Breast epithelium (tissue), 4 donors: ENCODE measurements at places on chromosomes 7 and 10. TPM values are rescaled to one million over a fixed set of nuclear protein-coding genes. Genes with fewer than 3 reads are reported as not detected.
A peak's percentile ranks its signal among the peaks of the same experiment; 100 is the strongest.

Gene NRCAM
- total RNA-seq, result 62.4 TPM

Gene FOXI2
- total RNA-seq, result not detected

Gene ATG9B
- not detected for total RNA-seq

Gene LIPJ
- total RNA-seq, result 0.33 TPM

Gene LDB3
- total RNA-seq, result 2.9 TPM

Gene CTNNA3
- total RNA-seq, result 0.59 TPM

Gene SPDYE6
- total RNA-seq, result 0.33 TPM

Gene MEIG1
- not detected for total RNA-seq

Gene NODAL
- total RNA-seq, result not detected

Gene CDK1
- 0.98 TPM for total RNA-seq

Gene MRPS24
- total RNA-seq, result 86.1 TPM

Gene TAF5
- 7.0 TPM for total RNA-seq

GRCh38 chr10:67603086-67603485 lies 92.9 kb downstream of the CTNNA3 start:
- DNase-seq, result no peak

- DNase-seq, result no peak
Observed at GRCh38 chr10:110647136-110647430, 2.9 kb downstream of the RBM20 start.

- DNase-seq, result no peak
Observed at GRCh38 chr7:94654783-94655125, 1.2 kb downstream of the SGCE start.

- DNase-seq, result no peak
Observed at GRCh38 chr10:130763491-130763890, 548.0 kb downstream of the TCERG1L start.

GRCh38 chr7:150988230-150989226 lies 2.3 kb upstream of the NOS3 start:
- no peak for DNase-seq

DNA sequence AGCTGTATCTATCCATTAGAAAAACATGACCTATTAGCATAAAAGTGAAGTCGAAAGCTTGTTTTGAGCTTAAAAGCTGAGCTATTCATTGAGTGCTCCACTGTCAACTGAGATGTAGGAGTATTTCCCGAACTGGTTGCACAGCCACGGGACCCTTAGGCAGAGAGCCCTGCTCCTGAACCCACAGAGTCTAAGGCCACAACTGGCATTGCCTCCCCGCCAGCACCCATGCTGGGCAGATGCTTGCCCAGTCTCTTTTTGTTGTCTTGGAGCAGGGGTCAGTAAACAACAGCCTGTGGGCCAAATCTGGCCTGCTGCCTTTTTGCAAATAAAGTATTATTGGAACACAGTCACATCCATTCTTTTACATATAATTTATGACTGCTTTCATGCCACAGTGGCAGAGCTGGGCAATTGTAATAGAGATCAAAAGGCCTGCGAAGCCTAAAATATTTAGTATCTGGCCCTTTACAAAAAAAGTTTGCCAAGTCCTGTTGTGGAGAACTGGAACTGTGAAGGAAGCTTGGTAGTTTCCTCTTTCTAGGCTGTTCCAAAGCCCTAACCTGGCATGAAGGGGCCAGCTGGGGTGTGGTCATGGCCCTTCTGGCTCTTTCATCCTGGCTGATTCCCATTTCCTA lies 58.4 kb upstream of the WAPL start:
- DNase-seq, result no peak

GRCh38 chr10:63692220-63692896 lies 171.2 kb downstream of the REEP3 start:
- DNase-seq, result no peak

DNA sequence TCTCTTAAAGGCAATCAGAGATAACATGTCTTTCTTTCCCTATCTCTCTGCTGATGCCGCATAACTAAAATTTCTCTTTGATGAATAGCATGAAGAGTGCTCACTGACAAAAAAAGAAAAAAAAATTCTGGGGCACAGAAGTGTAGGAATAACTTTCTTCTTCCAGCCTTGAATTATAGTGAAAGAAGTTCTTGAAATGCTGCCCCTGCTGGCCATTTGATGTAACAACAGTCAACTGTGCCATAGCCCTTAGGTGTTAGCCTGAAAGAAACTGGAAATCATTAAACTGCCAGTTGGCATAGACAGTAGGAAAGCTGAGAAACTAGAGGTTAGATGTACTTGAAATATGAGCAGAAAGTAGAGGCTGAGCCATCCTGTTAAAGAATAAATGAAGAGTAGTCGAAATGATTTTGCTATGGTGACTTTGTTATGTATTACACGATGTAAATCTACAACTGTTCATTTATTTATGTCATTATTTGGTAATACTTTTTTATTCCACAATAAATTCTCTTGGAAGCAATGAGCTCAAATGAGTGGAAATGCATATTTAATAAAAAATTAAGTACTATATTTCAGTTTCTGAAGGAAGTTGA lies 48.3 kb upstream of the FAM171A1 start:
- no peak for DNase-seq

GRCh38 chr10:11616021-11616420 lies 4.6 kb upstream of the USP6NL start:
- DNase-seq, result no peak

DNA sequence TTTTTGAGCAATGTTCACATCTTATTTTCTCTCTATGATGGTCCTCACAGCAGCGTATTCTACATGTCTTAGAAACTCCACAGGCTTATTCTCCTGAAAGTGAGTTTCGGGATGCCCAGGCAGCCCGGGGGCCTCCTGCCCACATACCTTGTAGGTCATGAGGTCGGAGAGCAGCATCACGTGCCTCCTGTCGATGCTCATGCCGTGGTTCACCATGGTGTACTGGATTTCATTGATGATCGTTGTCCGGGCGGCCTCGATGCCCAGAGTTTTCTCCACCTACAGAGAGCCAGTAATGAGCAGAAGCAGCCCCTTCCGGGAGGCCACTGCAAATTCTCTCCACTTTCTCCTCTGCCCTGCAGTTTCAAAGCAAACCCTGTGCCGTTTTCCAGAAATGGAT lies 48.0 kb downstream of the POLR3A start:
- no peak for DNase-seq

DNA sequence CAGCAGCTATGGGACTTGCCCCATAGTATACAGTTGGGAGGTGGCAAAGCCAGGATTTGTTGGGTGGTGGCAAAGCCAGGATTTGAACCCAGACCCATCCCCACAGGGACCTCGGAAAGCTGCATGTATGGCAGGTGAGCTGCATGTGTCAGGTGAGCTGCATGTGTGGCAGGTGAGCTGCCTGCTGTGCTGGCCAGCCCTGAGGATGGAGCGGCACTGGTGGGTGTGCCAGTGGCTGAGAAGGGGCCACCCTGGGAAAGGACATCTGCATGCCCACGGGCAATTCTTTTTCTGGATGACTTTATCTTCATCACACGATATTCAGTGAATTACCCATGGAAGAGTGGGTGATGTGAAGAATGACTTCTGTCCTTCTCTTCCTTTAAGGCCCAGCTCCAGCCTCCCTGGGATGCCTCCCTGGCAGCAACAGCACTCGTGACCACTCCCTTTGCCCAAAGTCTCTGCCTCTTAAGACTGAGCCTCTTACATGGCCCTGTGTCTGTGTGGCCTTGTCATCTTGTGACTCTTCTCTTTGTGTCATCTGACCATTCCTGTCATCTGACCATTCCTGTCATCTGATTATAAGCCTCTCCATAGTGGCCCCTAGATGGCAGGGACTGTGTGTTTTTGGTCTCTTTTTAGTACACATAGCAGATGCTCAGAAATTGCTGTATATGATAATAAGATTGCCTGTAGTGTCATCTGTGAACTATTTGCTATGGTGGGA lies 25.0 kb downstream of the CLEC2L start:
- no peak for DNase-seq

DNA sequence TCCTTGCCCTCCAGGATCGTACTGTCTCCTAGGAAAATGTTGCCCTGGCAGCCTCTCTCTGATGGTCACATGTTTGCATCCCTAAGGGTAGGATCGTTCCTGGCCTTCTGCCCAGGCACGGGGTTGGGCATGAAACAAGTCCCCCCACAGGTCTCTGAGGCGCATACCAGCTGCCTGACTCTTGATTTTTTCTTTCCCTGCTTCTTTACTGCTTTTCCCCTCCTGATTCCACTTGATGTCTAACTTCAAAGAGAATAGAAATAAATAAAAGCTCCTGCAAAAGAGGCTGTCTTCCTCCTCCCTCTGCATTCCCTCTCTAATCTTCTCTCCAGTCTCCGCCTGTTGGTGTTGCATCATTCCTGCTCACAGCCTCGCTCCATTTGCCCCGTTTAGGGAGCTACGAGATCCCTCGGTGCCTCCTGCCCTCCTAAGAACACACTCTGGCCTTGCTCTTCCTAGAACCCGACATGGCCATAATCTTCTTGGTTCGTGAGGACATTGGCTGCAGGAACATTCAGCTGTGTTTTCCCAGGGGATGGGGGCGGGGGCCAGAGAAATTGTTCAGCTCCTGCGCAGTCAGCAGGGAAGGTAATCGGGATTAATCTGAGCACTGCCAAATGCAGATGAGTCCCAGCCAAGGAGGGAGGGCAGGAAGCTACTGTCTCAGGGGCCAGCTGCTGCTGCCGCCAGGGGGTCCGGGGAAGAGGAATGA lies 26.0 kb downstream of the LEP start:
- peak; percentile 93 for DNase-seq

GRCh38 chr10:93206652-93207051 lies 133.0 kb downstream of the CYP26A1 start:
- DNase-seq, result no peak

GRCh38 chr7:87202705-87203104 lies 16.8 kb downstream of the TMEM243 start:
- DNase-seq, result no peak

GRCh38 chr7:116195451-116195850 lies 14.9 kb upstream of the TES start:
- DNase-seq, result no peak

- no peak for DNase-seq
Observed at GRCh38 chr10:107589081-107589480, 424.6 kb upstream of the SORCS1 start.

DNA sequence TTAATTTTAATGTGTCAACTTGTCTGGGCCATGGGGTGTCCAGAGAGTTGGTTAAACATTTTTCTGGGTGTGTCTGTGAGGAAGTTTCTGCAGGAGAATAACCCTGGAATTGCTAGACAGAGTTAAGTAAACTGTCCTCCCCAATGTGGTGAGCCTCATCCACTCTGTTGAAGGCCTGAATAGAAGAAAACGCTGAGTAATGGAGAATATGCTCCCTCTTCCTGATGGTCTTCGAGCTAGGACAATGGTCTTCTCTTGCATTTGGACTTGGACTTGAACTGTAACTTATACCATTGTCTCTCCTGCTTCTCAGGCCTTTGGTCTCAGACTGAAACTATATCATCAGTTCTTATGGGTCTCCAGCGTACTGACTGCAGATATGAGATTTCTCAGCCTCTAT lies 296.0 kb upstream of the IMMP2L start:
- no peak for DNase-seq

GRCh38 chr7:14483663-14484062 lies 418.9 kb downstream of the DGKB start:
- DNase-seq, result no peak

DNA sequence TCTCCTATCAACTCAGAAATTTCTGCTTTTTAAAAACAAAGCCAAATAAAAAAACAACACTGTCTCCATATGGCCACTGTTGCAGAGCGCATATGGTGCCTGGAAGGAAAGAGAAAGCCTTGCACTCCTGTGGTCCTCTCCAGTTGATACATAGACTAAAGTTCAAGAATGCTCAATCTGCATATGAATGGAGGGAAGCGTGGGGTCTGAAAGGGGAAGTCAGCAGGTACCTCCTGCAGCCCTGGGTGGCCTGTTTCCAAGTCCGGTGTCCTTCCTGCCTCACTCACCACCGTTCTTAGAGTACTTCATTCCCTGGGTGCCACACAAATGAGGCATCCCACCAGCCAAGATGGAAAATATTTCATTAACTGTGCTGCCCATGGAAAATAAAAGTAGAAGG lies 138.3 kb upstream of the PALS2 start:
- DNase-seq, result no peak

DNA sequence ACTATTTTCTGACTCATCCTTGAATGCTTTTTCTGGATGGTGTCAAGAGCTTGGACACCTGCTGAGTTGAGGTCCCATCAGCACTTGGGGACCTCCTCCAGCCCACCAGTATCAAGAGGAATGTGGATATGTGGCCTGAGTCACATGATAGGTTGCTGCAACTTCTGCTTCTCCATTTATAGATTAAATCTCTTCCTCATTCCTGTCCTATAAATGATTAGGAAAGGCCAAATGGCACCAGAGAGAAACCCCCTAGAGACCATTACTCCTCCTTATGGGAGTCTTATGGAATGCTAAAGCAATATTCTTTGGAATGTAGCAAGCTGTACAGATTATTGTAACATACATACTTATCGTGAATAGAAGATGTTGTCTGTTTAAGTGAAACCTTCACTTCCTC lies 85.6 kb downstream of the NEUROD6 start:
- no peak for DNase-seq

GRCh38 chr7:36683695-36684357 lies 40.5 kb downstream of the AOAH start:
- DNase-seq, result no peak

DNA sequence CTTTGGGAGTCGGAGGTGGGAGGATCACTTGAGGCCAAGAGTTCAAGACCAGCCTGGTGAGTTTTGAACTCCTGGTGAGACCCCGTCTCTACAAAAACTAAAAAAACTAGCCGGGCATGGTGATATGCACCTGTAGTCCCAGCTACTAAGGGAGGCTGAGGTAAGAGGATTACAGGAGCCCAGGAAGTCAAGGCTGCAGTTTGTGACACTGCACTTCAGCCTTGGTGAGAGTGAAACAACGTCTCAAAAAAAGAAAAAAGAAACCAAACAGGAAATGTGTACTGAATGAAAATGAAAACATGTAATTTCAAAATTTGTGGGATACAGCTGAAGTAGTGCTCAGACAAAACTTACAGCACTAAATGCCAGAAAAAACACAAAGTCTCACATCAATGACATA lies 7.6 kb downstream of the ARHGAP12 start:
- no peak for DNase-seq

- no peak for DNase-seq
Observed at GRCh38 chr10:56895306-56895705, 534.2 kb upstream of the ZWINT start.

DNA sequence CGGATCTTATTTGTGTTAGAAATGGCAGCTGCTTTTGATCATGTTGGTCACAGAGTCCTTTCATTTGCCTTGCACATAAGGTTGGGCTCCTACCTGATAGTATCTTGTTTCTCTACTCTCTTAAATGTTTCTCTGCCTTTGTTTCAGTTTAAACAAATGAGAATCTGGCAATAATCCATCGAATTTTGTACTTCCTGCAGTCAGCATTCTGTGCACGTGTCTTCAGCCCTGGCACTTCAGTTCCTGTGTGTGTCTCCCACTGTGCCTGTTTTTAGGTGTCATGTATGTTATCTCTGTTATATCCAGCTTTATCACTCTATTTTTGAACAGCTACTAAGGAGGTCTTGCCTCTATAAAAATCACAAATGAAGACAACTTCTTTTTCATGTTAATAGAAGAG lies 28.4 kb upstream of the PTER start:
- no peak for DNase-seq

DNA sequence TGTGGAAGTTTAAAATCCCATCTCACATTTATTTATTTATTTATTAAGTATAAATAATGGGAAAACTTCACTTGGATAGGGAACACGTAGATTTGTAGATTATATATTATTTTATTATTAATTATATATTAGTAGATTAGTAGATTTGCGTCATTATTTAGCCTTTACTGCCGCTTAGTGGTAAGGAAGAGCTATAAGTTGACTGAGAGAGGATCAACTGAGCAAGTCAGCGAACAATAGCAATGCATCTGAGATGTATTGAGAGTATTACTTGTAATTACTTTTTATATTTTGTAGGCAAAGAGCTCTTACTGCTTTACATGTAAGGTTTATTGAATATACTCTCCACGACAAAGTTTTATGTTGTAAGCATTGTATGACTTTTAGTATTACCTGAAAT lies 244.5 kb upstream of the ANKRD30A start:
- no peak for DNase-seq
